ENCODE measurements at places on chromosomes 12 and 14.

DNA sequence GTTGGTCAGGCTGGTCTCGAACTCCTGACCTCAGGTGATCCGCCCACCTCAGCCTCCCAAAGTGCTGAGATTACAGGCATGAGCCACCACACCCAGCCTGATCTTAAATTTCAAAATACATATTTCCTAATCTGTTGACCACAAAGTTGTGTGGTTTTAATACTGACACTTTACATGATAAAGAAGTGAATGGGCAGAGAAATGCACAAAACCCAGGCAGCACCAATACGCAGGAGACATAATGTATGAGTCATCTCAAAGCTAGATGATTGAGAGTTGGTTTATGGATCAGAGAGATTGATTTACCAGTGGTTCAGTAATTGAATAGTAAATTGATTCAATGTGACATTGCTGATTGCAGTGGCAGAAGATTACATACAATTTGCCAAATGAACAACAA is 19.2 kb upstream of the PPP2R5E start:
- DNase-seq = no peak

DNA sequence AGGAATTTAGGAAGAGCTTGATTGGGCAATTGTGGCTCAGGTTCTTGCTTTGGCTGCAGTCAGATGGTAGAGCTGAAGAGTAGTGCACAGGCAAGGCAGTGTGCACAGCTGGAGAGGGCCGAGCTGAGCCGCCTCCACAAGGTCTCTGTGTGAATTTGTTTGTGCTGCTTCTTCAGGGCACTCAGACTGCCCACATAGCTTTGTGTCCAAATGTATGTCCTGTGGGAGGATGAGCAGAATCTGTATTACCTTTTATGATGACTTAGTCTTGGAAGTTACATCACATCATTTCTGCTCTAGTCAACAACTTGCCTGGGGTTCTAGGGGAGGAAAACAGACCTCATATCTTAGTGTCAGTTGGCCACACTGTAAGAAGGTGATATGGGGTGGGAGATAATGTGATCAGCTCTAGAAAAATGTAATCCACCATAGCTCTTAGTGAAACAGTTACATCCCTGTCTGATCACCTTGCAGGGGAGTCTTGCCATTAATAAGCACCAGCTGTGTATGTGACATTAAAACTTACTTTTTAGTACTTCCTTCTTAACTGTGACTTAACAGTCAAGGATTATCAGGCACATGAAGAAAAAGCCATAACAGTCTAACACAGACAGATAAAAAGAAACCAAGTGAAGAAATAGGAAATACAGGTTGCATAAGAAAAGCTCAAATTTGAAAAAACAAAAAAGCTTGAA is 53.4 kb downstream of the RCOR1 start:
- DNase-seq = no peak

DNA sequence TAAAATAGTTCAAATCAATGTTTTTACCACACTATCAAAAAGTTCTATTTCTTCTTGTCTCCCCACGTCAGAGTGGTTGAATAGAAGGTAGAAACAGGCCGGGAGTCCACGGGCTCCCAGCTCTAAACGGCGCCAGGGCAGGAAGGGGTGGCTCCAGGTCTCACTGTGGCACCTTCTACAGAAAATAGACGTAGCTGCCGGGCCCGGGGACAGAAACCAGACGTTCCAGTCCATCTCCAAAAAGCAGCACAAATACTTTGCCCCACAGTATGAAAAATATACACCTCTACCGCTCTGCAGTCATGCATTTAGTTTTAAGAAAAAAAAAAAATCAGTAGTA is 30.9 kb downstream of the CCNK start:
- DNase-seq = no peak

GRCh38 chr14:95185033-95185766 is 27.9 kb upstream of the DICER1 start:
- no peak for DNase-seq

GRCh38 chr12:130683080-130683479 is 33.0 kb downstream of the RIMBP2 start:
- no peak for DNase-seq

DNA sequence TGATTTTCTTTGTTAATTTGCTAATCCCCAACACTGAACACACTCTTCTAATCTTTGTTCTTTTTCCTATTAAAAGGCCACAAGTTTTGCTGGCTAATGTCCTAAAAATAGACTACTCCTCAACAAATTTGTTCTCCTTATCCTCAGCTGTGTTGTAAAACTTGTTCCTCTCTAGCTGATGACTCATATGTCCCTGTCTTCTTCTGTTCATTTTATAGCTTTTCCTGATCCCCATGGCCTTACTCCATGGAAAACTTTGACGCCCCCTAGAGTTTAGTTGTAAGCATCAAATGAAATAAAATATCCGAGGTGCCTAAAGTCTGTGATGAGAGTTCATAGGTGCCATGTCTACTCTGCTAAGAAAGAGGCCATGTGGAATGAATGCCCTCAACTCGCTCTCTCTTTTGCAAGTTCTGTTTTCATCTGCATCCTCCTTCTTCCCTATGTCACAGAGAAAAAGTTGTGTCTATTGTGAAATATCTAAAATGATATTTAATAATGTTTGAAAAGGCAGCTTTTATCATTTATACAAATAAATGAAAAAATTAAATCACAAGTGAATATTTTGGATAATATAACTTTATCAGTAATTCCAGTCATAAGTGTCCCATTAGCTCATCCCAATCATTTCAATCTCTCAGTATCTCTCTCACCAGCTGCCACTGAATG is 237.9 kb downstream of the IPO8 start:
- no peak for DNase-seq

DNA sequence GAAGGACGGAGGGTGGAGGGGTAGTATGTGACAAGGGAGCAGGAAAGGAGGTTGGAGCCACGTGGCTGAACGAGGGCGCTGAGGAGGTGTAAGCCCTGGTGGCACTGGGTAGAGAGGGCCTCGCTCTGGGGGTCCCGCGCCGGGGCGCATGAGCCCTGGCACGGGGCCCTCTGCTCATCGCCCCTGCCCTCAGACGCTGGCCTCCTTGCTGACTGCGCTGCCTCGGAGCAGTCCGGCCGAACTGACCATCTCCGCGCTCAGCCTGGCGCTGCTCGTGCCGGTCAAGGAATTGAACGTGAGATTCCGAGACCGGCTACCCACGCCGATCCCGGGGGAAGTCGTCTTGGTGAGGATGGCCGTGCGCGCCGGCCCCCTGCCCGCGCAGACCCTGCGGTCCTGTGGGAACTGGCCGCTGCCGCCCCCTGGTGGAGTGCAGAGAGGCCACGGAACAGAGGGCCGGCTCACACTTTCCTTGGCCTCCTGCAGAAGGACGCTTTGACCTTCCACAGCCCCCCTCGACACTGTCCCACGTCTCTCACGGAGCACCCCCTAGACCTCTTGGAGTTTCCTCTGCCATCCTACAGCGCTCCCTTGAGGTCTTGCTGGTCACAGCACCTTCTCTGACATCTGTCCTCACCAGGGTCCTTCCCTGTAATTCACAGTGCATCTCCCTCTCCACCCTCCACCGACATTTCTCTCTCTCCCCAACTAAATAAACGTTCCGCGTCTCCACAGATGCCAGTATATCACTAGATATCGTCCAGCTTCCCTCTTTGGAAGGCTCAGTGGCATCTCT is 10.5 kb downstream of the ARHGEF25 start:
- peak; percentile 50 for DNase-seq

- DNase-seq = no peak
Observed at GRCh38 chr12:78050790-78051189, 220.1 kb downstream of the NAV3 start.

DNA sequence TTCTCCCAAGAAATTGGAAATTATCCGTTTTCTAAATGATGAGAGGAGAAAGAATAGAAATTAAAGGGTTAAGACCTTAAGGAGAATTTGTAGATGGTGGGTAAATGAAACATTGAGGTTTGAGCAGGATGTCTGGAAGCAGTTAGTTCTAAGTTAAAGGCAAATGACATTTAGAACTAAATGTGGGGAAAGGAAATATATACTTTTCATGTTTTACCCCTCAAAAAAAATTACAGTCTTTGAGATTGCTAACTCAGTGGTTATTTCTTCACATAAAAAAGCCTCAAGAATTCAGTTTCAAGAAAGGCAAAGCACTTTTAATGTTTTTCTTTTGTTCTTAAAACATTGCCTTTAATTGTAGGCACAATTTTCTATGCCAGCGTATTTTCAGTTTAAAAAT is 114.0 kb downstream of the PLEKHA5 start:
- DNase-seq = no peak
